ENCODE measurements at places on chromosomes 16 and 17.

DNA sequence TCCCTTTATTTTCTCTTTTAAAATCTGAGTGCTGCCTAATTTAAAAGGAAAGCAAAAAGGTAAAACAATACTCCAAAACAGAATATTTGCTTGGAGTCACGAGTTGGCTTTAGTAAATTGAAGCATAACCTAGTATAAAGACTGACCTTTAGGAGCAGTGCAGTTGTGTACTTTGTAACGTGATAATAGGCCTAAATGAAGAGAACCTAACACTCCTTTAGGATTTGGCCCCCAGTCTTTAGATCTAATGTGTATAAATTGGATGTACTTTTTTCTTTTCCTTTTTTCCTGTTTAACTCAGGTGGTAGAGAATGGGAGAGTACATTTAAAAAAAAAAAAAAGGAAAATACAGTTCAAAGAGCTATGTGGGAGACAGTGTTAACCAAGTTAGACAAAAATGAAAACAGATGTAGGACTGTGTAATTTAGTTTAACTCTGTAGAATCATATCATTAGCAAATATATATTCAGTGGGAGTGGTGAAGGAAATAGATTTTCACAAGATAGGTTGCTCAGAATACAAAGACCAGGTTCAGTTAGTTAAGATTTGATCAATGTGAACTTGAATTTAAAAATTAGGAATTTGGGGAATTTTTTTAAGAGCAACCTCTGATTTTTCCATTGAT lies 16.8 kb downstream of the CPD start:
- DNase-seq, result no peak

- DNase-seq, result no peak
Measured at GRCh38 chr16:61763013-61763412, 273.2 kb downstream of the CDH8 start.

GRCh38 chr16:72957303-72958277 lies 90.3 kb downstream of the ZFHX3 start:
- DNase-seq, result no peak

GRCh38 chr17:10162096-10162495 lies 36.3 kb downstream of the GAS7 start:
- no peak for DNase-seq

- DNase-seq, result peak; percentile 52
Measured at GRCh38 chr16:11181242-11181898, 74.6 kb downstream of the SOCS1 start.

GRCh38 chr16:66695935-66696668 lies 441 bp downstream of the CMTM4 start:
- peak; percentile 65 for DNase-seq

DNA sequence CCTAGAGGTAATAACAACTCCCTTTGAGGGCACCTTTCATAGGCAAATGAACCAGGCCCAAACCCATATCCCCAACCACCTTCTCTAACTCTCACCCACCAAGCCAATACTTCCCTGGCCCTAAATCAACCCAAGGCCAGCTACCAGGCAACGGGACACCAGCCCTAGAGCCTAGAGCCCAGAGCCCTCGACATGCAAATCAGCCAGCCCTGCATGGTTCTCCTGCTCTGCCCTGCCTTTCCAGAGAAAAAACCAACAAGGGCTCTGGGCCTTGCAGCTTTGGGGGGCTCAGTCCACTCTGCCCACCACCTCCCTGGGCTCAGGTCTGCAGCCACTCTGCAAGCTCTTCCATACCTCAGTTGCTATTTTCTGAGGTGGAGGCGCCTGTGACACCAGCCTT lies 55.0 kb downstream of the PITPNM3 start:
- DNase-seq, result no peak

DNA sequence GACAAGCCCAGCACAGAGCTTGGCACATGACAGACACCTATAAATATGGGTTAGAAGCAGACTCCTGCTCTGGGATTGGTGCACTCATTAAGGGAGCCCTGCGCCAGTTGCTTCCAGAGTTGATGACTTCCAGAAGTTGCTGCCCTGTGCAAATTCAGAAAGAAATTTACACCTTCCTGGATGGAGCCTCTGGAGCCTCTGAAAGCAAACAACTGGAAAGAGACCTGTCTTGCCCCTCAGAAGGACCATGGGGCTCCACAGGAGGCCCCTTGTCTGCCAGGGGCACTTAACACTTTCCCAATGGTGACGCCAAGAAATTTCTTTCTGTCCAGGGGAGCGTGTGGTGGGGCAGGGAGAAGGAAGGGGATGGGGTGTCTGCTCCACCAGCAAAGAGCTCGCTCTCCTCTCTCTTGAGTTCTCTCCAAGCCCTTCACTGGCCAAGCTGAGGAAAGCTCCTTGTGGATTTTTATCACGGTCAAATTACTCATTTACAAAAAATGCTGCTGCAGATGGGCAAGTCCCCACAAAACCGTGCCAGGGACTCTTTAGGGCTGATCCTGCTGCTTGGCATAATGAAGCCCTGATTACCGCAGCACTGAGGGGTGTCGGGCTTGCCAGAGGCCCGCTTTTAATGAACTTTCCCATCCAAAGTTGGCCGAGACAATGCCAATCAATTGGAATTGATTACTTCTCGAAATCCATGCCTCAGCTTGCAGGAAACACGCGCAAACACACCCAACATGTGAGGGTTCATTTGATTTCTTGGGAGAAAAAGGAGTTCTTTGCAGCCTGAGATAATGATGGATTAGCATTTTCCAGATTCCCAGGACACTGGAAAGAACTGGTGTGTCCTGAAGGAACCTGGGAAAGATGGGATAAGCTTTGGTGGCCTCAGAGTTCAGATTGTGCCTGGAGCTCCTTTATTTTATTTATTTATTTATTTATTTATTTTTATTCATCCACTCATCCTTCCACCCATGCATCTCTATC lies 583.6 kb upstream of the CDH5 start:
- DNase-seq, result peak; percentile 68

DNA sequence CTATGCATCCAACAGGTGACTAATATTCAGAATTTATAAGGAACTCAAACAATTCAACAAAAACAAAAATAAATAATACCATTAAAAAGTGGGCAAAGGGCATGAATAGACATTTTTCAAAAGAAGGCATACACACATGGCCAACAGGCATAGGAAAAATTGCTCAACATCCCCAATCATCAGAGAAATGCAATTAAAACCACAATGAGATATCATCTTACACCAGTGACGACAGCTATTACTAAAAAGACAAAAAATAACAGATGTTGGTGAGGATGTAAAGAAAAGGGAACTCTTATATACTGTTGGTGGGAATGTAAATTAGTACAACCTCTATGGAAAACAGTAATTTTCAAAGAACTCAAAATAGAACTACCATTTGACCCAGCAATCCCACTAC lies 250.4 kb upstream of the N4BP1 start:
- DNase-seq, result peak; percentile 16

DNA sequence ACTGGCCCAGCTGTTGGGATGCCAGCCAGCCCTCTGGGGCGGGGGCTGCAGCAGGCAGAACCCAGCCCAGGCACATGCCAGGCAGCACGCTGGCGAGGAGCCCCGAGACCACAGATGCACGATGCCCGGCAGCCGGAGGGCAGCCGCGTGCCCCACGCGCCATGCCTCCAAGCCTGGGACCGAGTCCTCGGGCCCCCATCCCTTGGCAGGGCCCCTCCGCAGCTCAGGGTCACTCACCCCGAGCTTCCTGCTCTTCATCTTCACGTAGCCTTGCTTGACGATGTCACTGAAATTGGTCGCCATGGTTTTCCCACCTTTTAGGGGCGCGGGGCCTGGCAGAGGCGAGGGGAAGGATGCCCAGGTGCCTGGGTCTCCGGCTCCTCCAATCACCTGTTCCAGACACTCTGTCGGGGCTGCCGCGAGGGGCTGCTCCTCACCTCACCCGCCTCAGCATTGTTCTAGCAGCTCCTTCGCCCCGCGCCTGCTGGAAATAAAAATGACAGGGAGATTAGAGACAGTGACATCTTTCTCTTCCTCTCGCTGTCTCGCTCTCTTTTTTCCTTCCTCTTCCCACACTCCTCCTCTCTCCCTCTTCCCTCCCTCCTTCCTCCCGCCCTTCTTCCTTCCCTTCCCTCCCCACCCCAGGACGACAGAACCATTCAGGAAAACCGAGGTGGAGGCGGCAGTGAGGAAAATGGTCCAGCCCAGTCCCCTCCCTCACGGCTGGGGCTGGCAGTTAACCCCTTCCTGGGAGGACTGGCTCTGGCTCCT lies 6.9 kb downstream of the DOK4 start:
- DNase-seq, result peak; percentile 35

DNA sequence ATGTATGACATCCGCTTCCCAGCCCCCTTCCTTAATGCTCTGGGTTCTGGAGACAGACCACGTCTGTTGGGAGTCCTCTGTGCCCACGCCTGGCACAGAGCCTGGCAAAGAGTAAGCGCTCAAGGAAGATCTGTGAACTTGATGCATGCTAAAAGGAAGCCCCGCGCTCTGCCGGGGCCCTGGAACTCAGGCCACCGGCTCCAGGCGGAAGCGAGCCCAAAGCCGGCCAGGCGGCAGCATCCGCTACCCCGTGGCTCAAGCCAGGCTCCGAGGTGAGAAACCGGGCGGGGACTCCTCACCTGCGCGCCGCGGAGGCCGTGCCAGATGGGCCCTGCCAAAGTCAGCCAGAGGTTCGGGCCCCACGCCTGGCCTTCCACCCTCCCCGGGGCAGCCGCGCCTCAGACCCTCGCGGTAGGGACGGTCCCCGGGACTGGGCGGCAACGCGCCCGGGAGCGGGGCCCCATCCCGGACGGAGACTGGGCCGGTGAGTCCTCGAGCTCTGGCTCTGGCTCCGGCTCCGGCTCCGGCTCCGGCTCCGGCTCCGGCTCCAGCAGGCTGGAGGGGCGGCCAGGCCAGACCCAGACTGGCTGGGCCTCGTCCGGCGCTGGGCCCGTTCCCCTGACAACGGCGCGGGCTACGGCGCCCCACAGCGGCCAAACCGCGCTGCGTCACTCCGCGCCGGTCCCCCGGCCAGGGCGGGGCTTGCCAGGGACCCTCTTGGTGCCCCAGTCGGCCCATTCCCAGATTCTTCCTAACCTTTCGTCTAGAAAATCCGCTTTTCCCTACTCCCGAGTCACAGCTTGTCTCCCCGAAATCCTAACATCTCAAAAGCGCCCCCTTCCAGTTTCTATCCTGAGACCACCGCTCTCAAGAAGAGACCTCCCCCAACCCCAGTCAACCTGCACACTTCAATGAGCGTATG lies at the start of gene ZDHHC1:
ZDHHC1 (minus strand) TSS at position 606 of the 922 bp plus-strand sequence. CDS start 8,702 bp downstream, outside the sequence.
- DNase-seq, result peak; percentile 53

DNA sequence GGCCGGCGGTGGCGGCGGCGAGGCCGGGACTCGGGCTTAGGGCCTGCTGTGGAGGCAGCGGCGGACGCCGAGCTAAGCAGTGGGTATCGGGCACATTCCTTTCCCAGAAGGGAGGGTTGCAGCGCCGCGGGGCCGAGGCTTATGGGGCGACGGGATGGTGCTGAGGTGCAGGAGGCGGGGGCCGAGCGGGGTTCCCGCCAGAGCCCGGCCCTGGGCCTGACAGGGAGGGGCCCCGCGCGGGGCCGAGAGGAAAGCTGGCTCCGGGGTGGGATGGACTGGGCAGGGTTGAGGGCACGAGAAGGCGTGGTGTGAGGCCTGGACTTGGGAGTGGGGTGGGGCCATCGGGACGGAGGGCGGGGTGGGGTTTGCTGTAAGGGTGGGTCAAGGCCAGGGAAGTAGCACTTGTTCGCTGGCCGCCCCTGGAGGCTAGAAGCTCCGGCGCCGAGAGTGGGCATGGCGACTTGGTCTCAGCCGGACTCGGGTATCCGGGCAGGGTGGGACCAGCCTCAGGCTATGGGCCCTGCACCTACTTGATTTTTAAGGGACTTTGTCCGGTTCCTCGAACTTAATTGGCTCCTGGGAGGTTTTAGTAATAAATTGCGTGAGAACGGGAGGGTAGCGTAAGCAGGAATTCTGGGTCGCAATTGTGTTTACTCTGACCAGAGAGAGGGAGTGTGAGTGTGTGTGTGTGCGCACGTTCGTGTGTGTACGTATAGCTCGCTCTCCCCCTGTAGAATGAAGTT lies 396 bp downstream of the NFE2L1 start:
- DNase-seq, result peak; percentile 89

DNA sequence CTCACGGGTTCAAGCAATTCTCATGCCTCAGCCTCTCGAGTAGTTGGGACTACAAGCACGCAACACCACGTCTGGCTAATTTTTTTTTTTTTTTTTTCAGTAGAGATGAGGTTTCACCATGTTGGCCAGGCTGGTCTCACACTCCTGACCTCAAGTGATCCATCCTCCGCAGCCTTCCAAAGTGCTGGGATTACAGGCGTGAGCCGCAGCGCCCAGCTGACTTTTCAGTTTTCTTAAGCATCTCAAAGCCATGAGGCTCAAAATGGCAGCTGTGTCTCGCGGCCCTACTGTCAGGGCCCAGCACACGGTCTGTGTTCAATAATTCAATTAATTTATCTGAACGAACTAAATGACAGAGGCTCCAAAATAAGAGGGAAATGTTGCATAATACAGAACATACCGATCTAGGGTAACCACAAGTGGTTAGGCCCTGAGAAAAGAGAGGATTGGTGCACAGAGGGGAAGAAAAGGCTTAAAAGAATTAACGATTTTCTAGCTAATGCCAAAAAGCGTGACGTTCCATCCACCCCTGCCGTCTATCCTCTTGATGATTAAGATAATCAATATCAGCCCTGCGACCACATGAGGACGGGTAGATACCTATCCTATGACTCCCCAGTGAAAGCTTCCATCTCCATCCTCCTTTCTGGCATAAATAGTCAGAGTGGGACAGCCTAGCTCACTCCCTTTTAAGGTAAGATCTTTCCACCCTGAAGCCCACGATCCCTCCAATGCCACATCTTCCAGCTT lies 136.9 kb downstream of the SLC39A11 start:
- DNase-seq, result no peak

- DNase-seq, result no peak
Measured at GRCh38 chr16:52077607-52078006, 469.3 kb downstream of the TOX3 start.

- no peak for DNase-seq
Measured at GRCh38 chr17:27256225-27257030, 37.5 kb upstream of the WSB1 start.

GRCh38 chr17:28247671-28248555 lies 71.1 kb upstream of the TMEM97 start:
- DNase-seq, result no peak

GRCh38 chr17:20920815-20921199 lies 122.0 kb downstream of the USP22 start:
- DNase-seq, result no peak

DNA sequence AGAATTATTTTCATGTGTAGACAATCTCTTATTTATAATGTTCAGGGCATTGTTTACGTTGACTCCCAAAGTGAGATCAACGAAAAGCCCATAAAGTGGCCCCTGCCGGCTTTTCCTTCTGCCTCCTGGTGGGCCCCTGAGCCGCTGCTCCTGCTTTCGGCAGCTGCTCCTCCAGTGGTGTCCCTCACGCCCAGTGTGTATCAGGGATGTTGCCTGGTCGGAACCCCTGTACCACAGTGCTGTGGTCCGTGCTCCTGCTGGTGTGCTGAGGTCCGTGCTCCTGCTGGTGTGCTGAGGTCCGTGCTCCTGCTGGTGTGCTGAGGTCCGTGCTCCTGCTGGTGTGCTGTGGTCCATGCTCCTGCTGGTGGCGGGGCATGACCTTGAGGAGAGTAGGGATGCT lies 107.6 kb downstream of the BANP start:
- DNase-seq, result no peak

DNA sequence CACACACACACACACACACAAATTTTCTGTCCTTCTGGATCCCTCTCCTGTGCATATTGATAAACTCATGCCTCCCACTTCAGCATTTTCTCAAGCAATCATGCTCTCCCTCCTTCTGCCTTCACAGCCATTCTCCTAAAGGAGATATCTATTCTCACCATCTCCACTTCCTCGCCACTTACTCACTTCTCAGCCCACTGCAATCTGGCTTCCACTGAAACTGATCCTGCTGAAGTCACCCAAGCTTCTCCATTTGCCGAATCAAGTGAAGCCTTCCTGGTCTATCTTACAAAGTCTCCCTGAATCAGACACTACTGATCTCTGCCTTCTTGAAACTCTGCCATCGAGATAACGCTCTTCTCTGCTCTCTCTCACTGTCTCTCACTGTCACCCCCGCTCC lies 54.0 kb upstream of the GNAO1 start:
- no peak for DNase-seq

Data from mammary epithelial cell (primary cell).